ENCODE measurements at places on chromosomes 6 and 20.

DNA sequence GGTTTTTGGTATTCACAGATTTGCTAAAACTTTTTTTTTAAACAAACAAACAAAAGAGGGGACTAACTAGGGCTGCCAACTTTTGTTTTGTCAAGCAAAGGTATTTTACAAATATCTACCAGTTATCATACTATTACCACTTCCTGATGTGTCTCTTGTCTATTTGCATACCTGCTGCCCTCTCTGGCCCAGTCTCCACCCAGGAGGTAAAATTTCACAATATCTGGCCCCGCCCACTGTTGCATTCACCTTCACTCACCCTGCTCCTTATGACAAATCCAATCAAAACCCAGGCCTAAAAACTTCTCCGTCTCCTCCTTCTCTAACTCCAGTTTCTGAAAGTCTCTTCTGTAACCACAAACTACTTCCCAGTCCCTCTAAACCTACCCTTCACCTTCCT lies 82.2 kb downstream of the TRERF1 start:
- DNase-seq: no peak

DNA sequence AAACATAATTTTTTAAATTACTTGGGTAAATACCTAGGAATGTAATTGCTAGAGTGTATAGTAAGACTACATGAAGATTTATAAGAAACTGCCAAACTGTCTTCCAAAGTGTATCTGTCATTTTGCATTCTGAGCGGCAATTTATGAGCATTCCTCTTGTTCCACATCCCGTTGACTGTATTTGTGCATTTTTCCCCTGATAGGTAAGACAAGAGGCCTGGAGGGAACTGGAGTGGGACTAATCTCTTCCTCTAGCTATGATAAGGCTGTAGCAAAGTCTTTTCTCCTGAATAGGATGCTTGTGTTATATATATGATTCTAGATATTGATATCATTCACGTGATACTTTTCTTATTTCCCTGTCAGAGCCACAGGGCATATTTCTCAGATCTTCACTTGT lies 1557.5 kb downstream of the GRIK2 start:
- DNase-seq: no peak

- DNase-seq: no peak
Measured at GRCh38 chr6:16206595-16207037, 31.8 kb upstream of the GMPR start.

GRCh38 chr20:63360850-63361518 lies at the start of gene CHRNA4:
TSS of gene CHRNA4 (minus strand) at chr20:63361349. CDS start at chr20:63361165, 184 bp downstream.
- DNase-seq: no peak

GRCh38 chr20:21325296-21325695 lies 22.2 kb downstream of the XRN2 start:
- DNase-seq: no peak

DNA sequence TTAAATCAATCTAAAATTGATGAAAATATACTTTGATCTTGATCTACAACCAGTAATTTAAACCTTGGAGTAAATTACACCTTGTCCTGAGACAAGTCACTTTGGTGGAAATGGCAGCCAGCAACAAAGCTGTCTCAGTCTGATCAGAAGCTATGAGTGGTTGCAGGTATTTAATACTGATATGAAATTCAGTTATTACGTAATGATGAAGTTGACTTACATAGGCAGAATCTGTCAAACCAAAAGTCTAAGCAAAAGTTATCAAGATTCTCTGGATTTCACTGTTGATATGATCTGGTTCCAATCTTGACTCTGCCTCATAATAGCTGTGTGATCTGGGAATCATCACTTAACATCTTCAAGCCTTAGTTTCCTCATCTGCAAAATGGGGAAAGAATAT lies 27.6 kb upstream of the GSTA5 start:
- no peak for DNase-seq

DNA sequence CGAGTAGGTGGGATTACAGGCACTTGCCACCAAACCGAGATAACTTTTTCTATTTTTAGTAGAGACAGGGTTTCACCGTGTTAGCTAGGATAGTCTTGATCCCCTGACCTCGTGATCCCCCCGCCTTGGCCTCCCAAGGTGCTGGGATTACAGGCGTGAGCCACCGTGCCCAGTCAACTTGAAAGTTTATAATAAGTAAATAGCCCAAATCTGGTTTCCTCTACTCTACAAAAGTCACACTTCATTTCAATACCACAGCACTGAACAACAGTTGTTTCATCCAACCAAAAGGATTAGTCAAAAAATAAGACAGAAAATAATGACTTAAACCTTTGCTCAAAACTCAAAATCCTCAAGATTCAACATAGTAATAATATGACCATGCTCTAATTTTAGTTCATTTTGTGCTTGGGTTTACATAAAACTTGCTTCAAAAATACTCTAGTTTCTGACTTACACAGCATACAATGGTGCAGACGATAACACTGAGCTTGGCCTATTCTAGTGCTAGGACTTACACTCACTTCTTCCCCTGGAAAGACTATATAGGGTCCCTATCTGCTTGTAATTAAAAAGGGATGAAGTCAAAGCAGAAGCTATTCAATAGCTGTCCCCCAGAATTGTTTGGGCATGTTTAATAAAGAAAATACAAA lies 56.7 kb downstream of the NT5E start:
- DNase-seq: no peak

GRCh38 chr6:169472786-169473416 lies 219.3 kb upstream of the THBS2 start:
- no peak for DNase-seq

DNA sequence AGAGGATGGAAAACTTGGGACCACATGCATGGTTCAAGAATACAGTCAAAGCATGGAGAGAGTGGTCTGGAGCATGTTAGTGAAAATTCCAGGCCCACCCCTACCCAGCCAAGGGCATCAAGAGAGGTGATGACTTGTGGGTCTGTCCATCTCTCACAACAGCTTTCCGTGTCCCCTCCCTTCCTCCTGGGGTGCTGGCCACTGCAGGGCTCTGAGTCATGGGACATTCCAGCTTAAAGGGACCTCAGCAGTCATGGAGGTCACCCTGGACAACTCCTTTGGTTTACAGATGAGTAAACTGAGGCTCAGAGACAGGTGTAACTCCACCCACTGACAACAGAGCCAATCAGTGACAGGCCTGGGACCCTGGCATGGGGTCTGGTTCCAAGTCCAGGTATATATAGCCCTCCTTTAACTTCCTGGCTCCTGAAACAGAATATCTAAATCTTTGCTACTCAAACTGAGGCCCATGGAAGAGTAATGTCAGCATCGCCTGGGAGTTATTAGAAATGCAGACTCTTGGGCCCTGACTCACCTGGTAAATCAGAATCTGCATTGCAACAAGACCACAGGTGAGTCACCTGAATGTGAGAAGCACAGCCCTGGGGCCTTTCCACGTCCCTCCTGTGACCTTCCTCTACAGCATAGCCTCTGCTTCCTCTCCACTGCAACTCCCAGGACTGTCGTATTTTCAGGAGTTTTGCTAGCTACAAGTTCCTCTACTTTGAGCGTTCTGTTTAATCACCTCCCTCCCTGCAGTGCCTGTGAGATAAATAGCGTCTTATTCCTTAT lies 170.2 kb downstream of the ZDHHC14 start:
- DNase-seq: no peak

DNA sequence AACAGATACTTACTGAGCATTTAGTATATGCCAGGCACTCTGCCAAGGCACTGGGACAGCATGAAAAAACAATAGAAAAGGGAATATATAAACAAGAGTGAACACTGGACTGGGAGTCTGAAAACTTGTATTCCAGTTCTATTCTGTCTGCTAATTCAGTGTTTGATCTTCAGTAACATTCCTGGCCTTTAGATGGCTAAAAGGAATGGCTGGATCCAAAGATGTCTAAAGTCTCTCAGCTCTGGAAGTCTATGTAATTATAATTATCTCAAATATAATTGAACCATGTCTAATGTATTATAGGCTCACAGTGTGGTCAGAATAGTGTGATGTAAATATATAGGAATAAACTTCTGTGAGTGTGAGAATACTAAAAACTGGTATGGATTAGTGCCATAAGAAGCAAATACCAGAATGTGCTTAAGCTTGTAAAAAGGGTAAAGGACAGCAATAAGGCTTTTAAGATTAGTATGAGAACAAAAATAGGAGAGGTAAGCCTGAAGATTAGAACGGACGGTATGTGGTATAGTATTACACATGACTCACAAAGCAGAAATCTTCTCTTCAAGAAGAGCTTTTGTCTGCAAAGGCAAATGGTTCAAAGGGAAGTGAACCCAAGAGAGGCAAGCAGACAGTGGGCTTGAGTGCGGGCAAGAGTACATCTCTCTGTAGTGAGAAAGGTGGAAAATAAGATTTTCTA lies 68.5 kb downstream of the TMEM200A start:
- DNase-seq: no peak

GRCh38 chr6:84777888-84778287 lies 13.5 kb upstream of the TBX18 start:
- DNase-seq: no peak

- DNase-seq: no peak
Measured at GRCh38 chr20:57742507-57743181, 32.8 kb upstream of the PMEPA1 start.

GRCh38 chr20:55354720-55355119 lies 650.6 kb downstream of the CBLN4 start:
- no peak for DNase-seq

All from activated CD8-positive, alpha-beta memory T cell treated with anti-CD3 and anti-CD28 coated beads for 48 hours (primary cell).